ENCODE measurements at places on chromosomes 3 and 15. TPM values are rescaled to one million over a fixed set of nuclear protein-coding genes. Genes with fewer than 3 reads are reported as not detected.

The LMLN gene
- 6.5 TPM for total RNA-seq

The CMC1 gene
- total RNA-seq: 9.1 TPM

The ANKUB1 gene
- not detected for total RNA-seq

The FAM107A gene
- total RNA-seq: 48.1 TPM

The CCDC54 gene
- total RNA-seq: not detected

The VIPR1 gene
- 3.2 TPM for total RNA-seq

The TRANK1 gene
- total RNA-seq: 15.0 TPM

The SRGAP3 gene
- 0.53 TPM for total RNA-seq

The CCDC80 gene
- 9.2 TPM for total RNA-seq

The SLC9C1 gene
- total RNA-seq: 0.57 TPM

The BCL2A1 gene
- 1.9 TPM for total RNA-seq

The C3orf22 gene
- total RNA-seq: not detected

The CHRNB4 gene
- not detected for total RNA-seq

The FRMD4B gene
- total RNA-seq: 146 TPM

The C3orf49 gene
- not detected for total RNA-seq

The STXBP5L gene
- total RNA-seq: not detected

The GABRB3 gene
- total RNA-seq: 0.57 TPM

The ANKRD34C gene
- not detected for total RNA-seq

Data from thoracic aorta endothelial cell (primary cell).